ENCODE measurements at places on chromosomes 5 and 9. TPM values are rescaled to one million over a fixed set of nuclear protein-coding genes. Genes with fewer than 3 reads are reported as not detected.

Gene ABO
- total RNA-seq, result 1.3 TPM

Gene LNPEP
- total RNA-seq, result 102 TPM

Gene CAMK2A
- not detected for total RNA-seq

Gene LCN15
- total RNA-seq, result not detected

Gene PDZD2
- total RNA-seq, result 57.7 TPM

Gene SUSD3
- total RNA-seq, result not detected

Gene DMGDH
- 12.6 TPM for total RNA-seq

Gene LCN1
- total RNA-seq, result not detected

Gene CPLANE1
- total RNA-seq, result 37.0 TPM

Gene SOHLH1
- total RNA-seq, result not detected

All from subcutaneous adipose tissue (tissue), 4 donors.